ENCODE measurements at places on chromosomes 16 and 17.

- no peak for DNase-seq
These were observed 32.3 kb downstream of the FBXO31 start for GRCh38 chr16:87351320-87351698.

DNA sequence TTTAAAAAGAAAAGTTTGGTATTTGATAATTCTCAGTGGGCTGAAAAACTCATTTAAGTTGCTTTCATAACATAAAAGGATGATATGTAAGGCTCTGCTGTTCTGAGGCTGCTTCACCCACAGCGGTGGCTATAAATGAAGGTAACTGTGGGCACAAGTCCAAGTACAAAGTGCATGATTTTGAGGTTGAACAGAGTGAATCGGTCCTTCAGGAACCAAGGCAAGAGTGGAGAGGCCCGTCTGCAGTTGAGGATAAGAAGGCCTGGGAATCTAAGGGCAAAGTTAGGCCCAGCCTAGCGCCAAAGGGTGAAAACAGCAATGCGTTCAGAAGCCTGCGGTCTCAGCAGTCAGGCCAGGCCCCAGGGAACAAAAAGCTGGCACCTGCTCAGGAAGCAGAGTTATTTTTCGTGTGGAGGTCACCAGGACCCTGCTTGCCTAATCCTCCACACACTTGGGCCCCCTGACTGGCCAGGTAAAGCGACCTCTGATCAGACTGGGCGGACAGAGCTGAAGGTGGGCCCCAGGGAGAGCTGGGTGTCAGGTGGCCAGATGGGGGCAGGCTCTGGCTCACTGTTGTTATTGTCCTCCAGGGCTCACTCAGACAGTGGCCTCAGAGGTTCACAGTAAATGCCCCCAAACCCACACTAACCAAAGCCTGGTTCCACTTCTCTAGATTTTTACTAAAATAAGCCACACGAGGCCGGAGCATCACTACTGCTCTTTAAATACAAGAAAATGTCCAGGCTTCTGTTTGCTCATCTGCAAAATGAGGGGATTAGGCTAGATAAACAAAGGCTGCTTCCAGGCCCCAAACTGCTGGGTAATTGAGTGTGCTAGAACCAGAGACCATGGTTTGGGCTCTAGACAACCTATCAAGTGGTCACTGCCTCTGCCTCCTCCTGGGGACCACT, 46.5 kb downstream of the TEX2 start:
- DNase-seq, result peak; percentile 32

GRCh38 chr17:549177-550040, 165.2 kb downstream of the VPS53 start:
- no peak for DNase-seq

DNA sequence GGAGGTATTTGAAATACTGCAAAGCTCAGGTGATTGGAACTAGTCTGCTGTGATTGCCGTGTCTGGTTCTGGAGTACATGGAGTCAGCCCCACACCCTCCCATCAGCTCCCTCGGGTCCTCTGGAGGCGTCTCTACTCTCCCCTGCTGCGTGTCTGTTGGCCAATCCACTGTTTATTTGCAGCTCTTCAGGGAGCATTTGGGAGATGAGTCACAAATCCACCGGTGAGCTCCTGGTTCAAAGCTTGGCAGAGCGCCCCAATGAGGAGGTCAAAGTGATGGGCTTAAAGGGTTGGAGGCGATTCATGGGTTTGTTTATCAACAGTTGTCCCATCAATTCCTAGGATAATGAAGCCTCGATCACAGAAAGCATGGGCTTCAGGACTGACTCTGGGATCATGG, 14.6 kb downstream of the CALB2 start:
- DNase-seq, result no peak

DNA sequence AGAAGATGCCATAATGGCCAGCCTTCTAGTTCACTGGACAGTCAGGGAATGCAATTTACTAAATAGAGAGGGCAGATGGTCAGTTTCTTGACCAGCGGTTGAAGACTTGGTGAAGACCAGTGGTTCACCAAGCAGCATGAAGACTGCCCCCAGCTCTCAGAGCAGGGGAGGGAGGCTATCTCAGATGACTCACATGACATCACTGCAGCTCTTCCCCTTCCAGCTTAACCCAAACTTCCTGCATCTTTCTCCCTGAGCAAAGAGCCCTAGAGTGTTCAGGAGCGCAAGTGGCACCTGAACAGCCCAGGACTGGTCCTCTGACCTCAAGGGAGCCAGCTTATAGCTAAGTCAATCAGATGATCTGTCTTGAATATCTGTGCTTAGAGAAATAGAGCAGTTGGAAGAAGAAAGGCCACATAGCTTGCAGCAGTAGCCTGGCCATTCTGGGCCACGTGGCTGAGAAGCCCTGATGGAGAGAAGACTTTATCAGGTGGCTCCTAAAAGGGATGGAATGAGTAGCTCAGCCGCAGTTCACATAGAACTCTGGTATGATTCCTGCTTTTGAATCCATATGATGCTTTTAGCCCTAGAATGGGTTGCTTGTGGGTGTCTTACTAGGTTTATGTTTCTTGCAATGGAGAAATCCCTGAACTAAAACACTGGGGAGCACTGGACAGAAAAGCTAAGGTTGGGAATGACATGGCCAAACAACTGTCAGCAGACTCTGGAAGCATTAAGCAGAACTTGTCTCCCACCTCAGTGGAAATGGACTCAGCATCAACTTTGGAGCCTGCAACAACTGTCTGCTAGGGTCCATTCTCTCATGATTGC, 392.1 kb upstream of the CCL2 start:
- no peak for DNase-seq

- DNase-seq, result no peak
These were observed 34.2 kb upstream of the NOS2 start for GRCh38 chr17:27834571-27834970.

DNA sequence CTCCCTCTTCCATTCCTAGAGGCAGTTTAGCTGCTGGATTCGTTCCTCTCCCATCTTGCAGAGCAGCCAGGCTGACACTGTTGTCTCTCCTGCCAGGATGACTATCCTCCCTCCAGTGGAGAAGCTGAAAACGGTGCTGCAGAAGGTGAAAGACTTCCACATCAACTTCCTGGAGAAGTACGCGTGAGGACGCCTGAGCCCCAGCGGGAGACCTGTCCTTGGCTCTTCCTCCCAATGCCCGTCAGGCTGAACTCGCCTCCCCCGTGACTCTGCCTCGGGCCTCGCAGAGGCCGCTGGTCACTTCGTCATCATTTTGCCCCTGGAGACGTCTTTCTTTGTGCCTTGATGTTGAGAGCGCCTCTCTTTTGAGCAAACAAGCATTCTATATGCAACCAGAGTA, 44.6 kb downstream of the GPT2 start:
- no peak for DNase-seq

DNA sequence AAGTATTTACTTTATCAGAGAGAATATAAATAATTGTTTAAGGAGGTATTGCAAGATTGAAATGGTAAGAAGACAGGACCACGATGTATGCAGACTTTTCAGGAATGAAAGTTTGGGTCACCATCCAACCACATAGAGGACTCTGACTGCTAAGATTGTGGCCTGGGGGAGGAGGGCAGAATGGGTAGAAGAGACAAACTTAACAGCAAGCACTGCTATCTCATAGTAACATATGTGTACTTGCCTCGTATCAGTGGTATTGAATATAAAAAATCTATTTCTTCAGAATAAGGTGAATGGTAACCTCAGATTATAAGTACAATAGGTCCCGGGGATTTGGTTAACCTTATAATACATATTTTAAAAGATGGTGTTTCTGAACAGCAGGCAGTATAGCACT, 5.8 kb downstream of the KRT10 start:
- no peak for DNase-seq

- no peak for DNase-seq
These were observed 4.0 kb upstream of the ZNF267 start for GRCh38 chr16:31869511-31870201.

- DNase-seq, result no peak
These were observed 43.5 kb downstream of the PHKB start for GRCh38 chr16:47504599-47504998.

- peak; percentile 54 for DNase-seq
These were observed 183.2 kb upstream of the HSBP1 start for GRCh38 chr16:83624429-83625120.

GRCh38 chr16:12433691-12434390, 369.8 kb downstream of the CPPED1 start:
- DNase-seq, result no peak

DNA sequence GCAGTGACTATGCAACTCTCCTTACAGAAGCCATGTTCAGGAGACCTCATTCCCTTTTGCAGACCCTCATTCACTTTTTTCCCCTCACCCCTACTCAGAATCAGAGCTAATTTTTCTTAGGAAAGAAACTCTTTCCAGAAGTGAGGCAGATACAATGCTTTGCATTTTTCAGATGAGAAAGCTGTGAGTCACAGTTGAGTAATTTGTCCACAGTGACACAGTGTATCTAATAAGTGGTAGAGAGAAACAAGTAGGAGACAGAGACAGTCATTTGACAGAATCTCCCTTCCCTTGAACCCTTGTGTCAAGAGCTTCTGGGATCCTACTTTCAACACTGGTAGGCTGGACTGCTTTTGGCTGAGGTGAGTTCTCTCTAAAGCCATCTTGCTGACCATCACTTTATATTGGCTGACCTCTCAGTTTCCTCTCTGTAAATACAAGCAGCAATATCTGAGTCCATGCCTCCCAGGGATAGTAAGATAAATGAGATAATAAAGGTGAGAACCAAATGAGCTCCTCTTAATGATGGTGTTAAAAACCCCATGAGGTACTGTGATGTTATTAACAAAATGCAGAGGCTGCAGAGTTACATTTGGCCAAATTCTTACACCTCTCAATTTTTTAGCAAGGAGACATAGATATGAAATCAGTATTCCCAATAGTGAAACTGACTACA, 130.8 kb downstream of the CA10 start:
- no peak for DNase-seq

- DNase-seq, result no peak
These were observed 162.0 kb upstream of the RPH3AL start for GRCh38 chr17:514584-514983.

- no peak for DNase-seq
These were observed 24.2 kb downstream of the SPACA3 start for GRCh38 chr17:33015716-33016346.

GRCh38 chr16:77211880-77212740, 12.9 kb downstream of the SYCE1L start:
- peak; percentile 65 for DNase-seq

DNA sequence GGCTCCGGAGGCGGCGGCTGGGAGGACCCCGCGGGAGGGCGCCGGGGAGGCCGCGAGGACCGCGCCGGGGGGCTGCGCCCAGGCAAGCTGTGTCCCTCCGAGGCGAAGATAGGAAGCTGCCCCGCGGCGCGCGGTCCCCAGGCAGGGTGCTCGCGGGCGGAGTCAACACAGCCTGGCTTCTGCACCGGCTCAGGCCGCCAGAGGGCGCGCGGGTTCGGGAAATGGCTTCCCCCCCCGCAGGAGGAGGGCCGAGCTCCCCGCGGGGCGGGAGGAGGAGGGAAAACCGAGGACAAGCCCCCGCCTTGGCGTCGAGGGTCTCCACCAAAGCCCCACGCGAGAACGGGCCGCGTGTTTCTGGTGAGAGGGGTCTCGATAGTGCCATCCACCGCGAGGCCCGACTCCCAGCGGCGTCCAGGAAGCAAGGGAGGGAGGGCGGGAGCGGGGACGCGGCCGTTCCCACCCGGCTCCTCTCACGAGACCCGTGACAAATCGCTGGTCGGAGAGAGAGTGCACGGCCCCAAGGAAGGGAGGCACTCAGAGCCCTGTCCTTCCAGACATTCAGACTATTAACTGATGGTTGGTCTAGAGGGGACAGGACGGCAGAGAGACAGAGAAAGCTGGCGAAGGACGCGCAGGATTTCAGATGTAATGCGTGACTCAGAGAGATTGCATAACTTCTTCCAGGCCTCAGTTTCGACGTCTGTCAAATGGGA, 64.4 kb upstream of the DNAJA2 start:
- DNase-seq, result peak; percentile 68

- peak; percentile 56 for DNase-seq
These were observed 1.1 kb upstream of the CAPN15 start for GRCh38 chr16:526181-527014.

DNA sequence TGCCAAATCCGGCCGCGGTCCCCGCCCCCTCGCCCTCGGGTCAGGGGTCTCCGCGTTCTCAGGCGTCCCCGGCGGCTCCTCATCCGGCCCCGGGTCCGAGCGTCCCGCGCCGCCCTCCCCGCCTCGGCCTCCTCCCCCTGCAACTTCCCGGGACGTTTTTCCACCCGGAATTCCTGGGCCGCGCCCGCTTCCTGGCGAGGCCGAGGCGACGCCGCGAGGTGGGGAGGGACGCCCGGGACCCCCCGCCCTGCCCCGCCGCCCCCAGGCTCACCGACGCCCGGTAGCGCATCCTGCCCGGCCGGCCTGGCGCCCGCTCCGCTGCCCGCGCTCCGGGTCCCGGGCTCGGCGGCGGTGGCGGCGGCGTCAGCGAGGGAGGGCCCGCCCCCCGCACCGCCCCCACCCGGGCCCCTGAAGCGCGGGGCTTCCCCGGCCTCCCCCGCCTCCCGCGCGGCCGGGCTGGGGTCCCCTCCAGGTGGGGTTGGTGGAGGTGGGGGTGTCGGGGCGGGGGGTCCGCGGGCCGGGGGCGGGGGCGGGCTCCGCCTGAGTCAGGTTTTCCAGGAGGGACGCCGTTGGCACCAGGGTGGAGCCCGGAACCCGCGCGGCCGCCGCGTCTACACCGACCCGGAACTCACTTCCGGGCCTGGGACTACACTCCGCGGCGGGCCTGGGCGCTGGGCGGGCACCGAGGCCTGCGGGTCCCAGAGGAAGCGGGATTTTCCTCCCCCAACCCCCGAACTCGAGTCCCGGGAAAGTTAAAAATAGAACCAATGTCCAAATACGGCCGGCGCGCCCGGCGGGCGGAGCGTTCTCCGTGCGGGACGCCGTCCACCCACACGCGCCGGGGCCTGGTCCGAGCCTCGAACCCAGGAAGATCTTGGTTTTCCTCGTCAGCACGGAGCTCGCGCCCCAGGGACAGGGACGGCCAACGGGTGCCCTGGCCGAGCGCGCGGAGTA, 6.8 kb downstream of the MYO1C start:
- peak; percentile 47 for DNase-seq

DNA sequence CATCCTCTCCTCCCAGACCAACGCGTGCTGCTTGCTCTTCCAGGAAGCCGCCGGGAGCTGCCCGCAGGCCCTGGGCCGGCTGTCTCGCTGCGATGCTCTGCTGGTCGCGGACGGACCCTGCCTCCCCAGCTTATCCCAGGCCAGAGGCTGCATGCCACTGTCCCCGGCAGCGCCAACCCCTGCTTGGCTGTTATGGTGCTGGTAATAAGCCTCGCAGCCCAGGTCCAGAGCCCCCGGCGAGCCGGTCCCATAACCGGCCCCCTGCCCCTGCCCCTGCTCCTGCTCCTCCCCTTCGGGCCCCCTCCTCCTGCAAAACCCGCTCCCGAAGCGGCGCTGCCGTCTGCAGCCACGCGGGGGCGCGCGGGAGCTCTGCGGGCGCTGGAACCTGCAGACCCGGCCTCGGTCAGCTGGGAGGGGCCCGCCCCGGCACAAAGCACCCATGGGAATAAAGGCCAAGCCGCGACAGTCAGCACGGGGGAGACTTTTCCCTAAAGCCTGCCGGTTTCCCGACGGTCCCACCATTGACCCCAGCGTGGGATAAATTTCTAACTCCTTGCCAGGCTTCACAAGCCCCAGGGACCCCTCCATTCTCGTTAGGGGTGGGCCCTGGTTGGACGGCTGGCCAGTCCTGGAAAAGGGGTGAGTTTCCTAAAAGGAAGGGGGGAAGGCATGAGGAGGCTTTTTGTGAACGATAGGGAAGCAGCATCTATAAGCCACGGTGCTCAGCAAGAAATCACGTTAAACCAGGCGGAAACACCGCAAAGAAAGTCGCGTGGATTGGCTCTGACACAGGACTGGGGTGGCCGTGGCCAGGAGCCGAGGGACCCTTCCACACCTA, 11.2 kb downstream of the ENPP7 start:
- peak; percentile 38 for DNase-seq
